ENCODE measurements at places on chromosomes 11 and 22. TPM values are rescaled to one million over a fixed set of nuclear protein-coding genes. Genes with fewer than 3 reads are reported as not detected.
A peak's percentile ranks its signal among the peaks of the same experiment; 100 is the strongest.

- H3K4me1 ChIP-seq = no peaks in the 10 kb centered on the region
- H3K36me3 ChIP-seq = no peaks in the 10 kb centered on the region
Measured at GRCh38 chr11:9884601-9885000, 220.7 kb downstream of the SWAP70 start.

- no peak overlapping the region for H3K4me3 ChIP-seq
- H3K27ac ChIP-seq = peak overlapping the region; percentile 76
- H3K4me1 ChIP-seq = peaks cover 39% of the 10 kb centered on the region
- DNase-seq = peak; percentile 73
- no peaks in the 10 kb centered on the region for H3K36me3 ChIP-seq
Measured at GRCh38 chr22:27456696-27457503, 344.7 kb downstream of the MN1 start.

- H3K27me3 ChIP-seq = no peaks in the 10 kb centered on the region
- no peaks in the 10 kb centered on the region for H3K36me3 ChIP-seq
- H3K4me3 ChIP-seq = no peak overlapping the region
- no peak for DNase-seq
Measured at GRCh38 chr11:46246521-46246920, 30.9 kb upstream of the CREB3L1 start.

DNA sequence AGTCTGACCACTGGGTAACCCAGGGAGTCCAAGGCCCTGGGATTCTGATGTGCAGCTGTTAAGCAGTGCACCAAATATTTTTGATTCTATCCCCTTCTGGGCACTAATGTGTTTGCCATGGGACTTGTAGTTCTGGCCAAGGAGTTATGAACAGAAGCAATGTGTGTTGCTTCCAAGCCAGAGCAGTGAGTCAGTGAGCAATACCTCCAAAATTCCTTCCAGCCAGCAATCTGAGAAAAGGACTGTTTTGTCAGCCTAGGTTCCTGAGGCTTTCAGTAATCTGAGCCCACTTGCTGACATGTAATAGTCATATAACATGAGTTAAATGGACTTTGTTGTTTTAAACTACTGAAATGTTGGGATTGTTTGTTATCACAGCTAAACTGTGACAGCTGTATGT lies 311.4 kb downstream of the NELL1 start:
- no peak overlapping the region for H3K4me3 ChIP-seq
- H3K27me3 ChIP-seq = no peaks in the 10 kb centered on the region
- no peak overlapping the region for H3K27ac ChIP-seq
- H3K4me1 ChIP-seq = no peaks in the 10 kb centered on the region
- DNase-seq = no peak
- H3K36me3 ChIP-seq = no peaks in the 10 kb centered on the region

DNA sequence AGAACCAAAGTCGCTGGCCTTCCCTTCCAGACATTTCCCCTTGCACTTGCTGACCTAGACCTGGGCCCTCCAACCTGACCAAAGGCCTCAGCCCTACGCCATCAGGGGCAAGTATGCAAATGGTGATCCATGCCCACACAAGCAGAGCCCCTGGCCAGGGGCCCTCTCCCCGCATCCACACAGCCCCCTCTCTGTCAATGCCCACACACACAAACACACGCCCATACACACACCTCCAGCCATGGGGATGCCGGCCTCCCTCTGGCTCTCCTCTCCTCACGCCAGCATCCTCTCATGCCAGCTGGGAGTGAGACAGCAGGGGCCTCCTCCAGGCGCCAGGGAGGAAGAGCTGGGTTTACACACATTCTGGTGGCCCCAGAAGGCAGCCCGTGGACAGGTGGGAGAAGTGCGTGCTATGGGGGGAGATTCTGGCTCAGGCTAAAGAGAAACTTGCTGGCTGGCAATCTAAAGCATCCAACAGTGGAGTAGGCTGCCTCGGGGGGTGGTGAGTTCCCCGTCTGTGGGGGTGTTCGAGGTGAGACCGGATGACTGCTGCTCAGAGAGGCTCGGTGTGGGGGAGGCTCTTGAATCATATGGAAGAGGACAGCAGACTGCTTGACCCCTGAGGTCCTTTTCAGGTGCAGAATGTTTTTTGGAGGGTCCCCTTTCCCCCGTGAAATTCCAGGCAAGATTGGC lies 4.8 kb downstream of the NRXN2 start:
- DNase-seq = no peak
- peaks cover 2% of the 10 kb centered on the region for H3K4me1 ChIP-seq
- H3K4me3 ChIP-seq = no peak overlapping the region
- H3K27ac ChIP-seq = no peak overlapping the region

- H3K36me3 ChIP-seq = peaks cover 18% of the 10 kb centered on the region
- H3K4me1 ChIP-seq = no peaks in the 10 kb centered on the region
Measured at GRCh38 chr22:24564376-24565058, 8.7 kb downstream of the SNRPD3 start.

- H3K27me3 ChIP-seq = peaks cover 41% of the 10 kb centered on the region
- DNase-seq = no peak
- no peak overlapping the region for H3K27ac ChIP-seq
Measured at GRCh38 chr11:115696563-115696962, 192.3 kb upstream of the CADM1 start.

DNA sequence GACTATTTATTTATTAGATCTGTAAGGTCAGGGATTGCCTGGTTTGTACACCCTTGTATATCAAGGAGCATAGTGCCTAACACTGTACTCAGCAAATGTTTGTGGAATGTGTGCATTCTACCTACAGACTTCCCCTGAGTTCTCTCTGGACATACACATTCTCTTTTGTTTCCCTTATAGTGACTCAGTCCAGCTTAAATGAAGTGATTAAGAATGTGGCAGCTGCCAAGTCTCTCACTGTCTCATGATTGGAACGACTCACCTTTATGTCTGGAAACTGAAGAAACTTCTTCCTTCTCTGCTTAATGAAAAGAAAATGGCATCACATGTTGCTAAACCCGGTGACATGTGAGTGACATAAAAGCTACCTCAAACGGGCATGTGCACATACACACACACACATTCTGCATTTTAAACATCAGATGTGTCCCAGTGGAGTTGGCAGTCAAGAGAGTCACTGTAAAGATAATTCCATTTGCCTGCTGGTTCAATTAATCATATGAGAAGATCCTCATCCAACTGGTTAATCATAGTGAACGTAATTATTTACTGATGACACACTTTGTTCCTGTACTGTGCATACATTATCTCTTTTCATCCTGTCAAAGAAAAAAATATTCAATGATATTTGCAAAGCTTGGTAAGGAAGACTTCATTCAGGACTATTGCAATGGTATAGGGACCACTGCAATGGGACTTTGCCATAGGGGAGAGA lies 42.8 kb downstream of the GLYAT start:
- H3K36me3 ChIP-seq = no peaks in the 10 kb centered on the region
- peak overlapping the region; percentile 47 for H3K27ac ChIP-seq
- H3K27me3 ChIP-seq = no peaks in the 10 kb centered on the region
- no peak overlapping the region for H3K4me3 ChIP-seq
- peaks cover 17% of the 10 kb centered on the region for H3K4me1 ChIP-seq

DNA sequence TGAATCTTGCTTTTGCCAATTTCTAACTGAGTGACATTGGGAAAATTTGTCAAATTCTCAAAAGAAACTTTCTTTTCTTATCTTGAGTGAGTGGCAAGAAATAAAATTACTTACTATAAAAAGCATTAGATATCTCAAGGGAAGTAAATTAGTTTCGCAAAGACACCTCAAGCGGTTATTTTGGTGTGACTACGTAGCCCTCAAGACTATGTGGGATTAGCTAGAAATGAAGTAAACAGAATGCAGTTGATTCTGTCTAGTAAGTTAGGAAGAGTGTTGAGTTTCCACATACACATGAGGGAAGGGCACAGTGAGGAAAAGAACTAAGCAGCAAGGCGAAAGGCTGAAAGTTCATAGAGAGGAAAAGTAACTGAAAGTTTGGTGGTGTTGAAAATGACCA lies 28.3 kb upstream of the MS4A6A start:
- no peak overlapping the region for H3K27ac ChIP-seq
- H3K4me1 ChIP-seq = no peaks in the 10 kb centered on the region
- DNase-seq = no peak
- no peak overlapping the region for H3K4me3 ChIP-seq
- H3K27me3 ChIP-seq = no peaks in the 10 kb centered on the region

DNA sequence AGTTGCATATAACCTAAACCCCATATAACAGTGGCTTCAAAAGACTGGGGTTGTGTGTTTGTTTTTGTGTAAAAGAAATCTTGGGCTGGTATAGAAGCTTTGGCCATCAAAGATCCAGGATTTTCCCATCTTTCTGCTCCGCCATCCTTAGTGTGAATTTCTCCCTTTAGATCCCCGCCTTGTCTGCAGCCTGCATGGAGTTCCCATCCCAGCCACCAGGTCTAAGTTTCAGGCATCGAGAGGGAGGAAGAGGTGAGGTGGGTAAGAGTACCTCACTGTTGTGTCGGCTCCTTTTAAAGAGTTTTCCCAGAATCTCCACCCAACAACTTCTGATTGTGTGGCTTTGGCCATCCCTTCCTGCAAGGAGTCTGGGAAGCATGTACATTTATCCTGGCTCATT lies 195.5 kb upstream of the SORL1-AS1 start:
- H3K36me3 ChIP-seq = no peaks in the 10 kb centered on the region
- no peak overlapping the region for H3K27ac ChIP-seq
- peaks cover 70% of the 10 kb centered on the region for H3K27me3 ChIP-seq
- no peak overlapping the region for H3K4me3 ChIP-seq
- no peaks in the 10 kb centered on the region for H3K4me1 ChIP-seq

DNA sequence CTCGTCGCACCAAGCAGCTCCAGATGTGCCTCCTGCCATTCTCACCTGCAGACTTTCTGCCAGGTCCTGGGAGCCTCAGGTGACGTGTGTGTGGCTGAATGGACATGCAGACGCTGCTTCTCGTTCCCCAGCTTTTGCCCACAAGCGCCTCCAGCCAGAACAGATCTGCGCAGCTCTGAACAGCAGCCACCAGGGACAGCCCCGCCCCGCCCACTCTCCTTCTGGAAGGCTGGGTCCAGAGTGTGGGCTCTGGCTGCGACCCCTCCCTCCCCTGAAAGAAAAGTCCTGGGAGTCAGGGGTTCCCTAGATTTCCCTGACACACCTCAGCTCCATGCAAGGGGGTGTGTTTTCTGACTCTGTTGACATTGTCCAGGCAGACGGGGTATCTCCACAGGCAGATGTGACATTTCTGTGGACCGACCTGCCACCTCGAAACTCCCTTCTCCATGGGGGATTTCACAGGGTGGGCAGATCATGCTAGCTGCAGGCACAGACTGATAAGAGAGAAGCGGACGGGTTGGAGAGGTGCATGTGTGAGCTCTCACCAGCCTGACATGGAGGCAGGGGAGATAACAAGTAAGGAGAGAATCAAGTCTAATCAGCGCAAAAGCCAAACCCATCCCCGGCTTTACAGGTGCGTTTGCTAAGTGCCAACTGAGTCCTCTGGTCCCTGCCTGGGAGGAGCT lies 19.8 kb downstream of the SLCO2B1 start:
- peaks cover 96% of the 10 kb centered on the region for H3K27me3 ChIP-seq
- H3K27ac ChIP-seq = no peak overlapping the region
- no peaks in the 10 kb centered on the region for H3K36me3 ChIP-seq
- no peak for DNase-seq

DNA sequence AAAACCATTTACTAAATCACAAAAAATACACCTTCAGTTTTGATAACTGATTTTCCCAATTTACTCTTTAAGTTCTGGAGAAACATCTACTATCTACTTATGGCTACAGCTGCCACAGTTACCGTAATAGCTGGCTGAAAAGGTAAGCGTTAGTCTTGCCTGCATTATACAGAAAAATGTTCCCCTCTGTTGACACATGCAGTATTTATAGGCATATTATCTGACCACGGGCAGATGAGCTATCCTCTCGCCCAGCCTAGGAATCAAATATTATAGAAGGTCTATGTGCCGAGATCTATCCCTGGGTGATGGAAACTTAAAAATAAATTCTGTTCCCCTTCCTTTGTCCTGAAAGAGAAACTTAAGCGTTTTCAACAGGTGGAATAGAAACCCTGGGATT lies 283.8 kb downstream of the CADM1 start:
- H3K4me3 ChIP-seq = no peak overlapping the region
- DNase-seq = no peak
- H3K4me1 ChIP-seq = no peaks in the 10 kb centered on the region
- H3K27ac ChIP-seq = no peak overlapping the region
- H3K27me3 ChIP-seq = peaks cover 4% of the 10 kb centered on the region

DNA sequence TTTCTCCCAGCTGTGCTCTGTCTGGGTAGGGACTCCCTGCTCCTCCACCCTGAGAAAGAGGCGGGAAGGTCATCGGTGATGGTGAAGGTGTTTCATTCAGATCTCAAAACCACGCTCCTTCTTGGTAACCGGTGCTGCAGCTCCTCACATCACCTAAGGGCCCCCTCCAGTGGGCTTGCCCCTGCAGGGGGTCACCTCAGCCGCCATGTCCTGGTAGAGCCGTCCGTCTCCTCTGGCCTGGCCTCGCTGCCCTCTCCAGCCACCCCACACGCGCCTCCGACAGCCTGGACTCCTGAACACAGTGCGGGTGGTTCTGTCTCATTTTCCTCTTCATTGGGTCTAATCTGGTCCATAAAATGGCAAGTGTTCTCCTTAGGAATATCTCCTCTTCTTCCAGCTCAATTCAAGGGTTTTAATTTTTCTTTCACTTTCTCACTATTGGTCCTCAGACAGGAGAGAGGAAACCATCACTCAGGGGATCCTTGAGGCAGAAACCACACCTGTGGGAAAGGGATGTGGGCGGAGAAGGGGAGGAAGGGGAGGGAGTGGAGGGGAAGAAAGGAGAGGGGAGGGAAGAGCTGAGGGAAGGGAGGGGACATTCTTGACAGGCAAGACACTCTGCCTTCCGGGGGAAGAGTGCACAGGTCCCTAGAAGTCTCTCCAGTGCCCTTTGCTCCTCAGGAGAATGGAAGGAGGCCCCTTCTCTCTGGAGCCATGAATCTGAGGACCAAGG lies 1338.4 kb downstream of the TBC1D22A start:
- peaks cover 97% of the 10 kb centered on the region for H3K27me3 ChIP-seq
- no peaks in the 10 kb centered on the region for H3K36me3 ChIP-seq
- no peaks in the 10 kb centered on the region for H3K4me1 ChIP-seq
- no peak for DNase-seq
- no peak overlapping the region for H3K27ac ChIP-seq

GRCh38 chr11:66624450-66624849 lies 8.0 kb downstream of the RBM14 start:
- no peaks in the 10 kb centered on the region for H3K27me3 ChIP-seq
- H3K4me3 ChIP-seq = no peak overlapping the region
- no peak overlapping the region for H3K27ac ChIP-seq
- H3K36me3 ChIP-seq = peaks cover 73% of the 10 kb centered on the region
- peaks cover 6% of the 10 kb centered on the region for H3K4me1 ChIP-seq

Gene SLN
- total RNA-seq = not detected

Gene NTM
- total RNA-seq = not detected

Gene MPPED2
- total RNA-seq = not detected

Gene SELENOM
- total RNA-seq = 20.7 TPM
